ENCODE measurements at places on chromosomes 16 and 17.
A peak's percentile ranks its signal among the peaks of the same experiment; 100 is the strongest.

DNA sequence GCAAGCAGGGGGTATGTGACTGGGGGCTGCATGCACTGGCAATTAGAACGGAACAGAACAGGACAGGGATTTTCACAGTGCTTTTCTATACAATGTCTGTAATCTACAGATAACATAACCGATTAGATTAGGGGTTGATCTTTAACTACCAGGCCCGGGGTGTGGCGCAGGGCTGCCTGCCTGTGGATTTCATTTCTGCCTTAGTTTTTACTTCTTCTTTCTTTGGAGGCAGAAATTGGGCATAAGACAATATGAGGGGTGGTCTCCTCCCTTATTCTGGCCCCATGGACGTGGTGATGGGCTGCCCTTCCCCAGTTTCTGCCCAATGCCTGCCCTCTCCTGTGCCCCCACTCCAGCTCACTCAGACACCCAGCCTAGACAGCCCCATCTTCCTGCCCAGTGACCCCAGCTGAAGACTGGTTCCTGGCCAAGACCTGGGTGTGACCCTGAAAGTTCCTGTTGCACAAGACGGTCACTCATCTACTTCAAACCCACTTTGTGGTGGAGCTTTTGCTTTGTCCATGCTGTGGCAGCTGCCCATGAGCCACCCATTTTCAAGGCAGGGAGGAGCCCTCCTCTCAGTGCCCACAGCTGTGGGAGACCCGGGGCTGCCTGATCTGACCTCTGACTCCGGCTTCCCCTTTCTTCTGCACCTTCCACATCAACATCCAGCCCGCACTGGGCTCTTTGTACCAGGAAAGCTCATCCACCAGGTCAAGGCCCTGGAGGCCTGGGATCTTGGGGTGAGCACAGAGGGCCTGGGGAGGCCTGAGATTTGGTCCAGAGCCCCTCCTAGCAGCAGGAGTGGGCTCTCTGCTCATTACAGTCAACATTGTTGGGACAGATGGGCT lies 18.6 kb downstream of the ALOX12B start:
- DNase-seq, result no peak

- peak; percentile 28 for DNase-seq
Observed at GRCh38 chr17:62628831-62629555, 1.5 kb downstream of the MRC2 start.

- no peak for DNase-seq
Observed at GRCh38 chr16:29835926-29836325, 15.7 kb downstream of the MVP start.

DNA sequence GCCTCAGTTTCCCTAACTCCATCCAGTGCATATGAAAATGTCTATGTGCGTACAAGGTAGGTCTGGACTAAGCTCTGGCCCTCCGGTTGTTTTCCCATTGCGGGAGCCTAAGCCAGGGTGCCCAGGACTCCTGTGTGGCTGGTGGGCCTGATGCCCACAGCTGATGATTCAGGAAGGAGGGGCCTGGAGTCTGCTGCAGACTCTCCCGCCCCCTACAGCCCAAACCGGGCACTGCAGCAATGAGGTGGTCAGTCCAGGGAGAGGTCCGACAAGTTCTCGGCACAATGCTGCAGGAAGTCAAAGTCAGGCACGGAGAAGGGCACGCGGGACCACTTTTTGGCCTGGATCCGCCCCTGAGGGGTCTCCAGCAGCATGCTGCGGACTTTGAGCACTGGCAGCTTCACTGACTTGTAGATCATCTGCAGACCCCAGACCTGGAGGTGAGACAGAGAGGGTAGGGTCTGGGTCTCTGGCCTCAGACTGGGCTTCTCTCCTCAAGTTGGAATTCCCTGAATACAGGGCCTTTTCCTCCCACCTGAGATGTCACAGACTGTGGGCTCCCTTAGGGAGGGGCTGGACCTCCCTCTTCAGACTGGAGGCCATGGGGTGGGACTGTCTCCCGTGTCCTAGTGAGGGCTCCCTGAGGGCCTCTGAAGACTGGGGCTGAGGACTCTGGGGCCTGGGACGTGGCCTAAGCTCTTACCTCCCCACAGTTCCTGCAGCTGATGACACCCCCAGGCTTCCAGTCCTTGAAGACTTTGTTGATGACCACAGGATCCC lies 3.4 kb upstream of the ZNF385C start:
- DNase-seq, result peak; percentile 47

GRCh38 chr16:85093705-85094104 lies 18.6 kb downstream of the CIBAR2 start:
- no peak for DNase-seq

DNA sequence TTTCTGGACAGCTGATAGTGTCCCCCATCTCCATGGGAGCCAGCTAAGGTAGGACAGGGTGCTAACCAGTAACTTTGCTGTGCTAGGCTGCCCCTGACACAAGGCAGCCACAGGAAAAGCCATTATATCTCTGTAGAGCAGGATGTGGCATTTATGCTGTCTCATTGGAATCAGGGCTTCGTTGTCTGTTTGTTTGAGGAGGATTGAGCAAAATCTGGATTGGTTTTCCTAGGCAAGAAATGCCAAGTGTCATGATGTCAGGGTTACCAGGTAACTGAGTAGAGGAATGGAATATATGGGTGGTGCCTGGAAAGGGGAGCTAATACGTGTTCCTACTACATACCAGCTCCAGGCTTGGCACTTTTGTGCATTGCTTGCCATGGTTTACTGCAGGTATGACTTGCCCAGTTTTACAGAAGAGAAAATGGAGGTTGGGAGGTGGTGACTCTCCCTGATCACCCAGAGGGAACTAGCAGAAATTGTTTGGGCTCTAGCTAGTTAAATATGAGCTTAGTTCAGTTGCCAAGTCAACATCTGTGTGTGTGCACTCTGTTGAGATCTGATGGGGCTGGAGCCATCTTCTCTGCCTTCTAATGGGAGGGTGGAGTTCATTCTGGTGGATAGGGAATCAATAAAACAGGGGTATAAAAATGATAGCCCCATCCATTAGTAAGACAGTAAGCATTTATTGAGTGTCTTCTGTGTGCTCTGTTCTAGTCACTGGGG lies 33.9 kb downstream of the GNAO1 start:
- no peak for DNase-seq

DNA sequence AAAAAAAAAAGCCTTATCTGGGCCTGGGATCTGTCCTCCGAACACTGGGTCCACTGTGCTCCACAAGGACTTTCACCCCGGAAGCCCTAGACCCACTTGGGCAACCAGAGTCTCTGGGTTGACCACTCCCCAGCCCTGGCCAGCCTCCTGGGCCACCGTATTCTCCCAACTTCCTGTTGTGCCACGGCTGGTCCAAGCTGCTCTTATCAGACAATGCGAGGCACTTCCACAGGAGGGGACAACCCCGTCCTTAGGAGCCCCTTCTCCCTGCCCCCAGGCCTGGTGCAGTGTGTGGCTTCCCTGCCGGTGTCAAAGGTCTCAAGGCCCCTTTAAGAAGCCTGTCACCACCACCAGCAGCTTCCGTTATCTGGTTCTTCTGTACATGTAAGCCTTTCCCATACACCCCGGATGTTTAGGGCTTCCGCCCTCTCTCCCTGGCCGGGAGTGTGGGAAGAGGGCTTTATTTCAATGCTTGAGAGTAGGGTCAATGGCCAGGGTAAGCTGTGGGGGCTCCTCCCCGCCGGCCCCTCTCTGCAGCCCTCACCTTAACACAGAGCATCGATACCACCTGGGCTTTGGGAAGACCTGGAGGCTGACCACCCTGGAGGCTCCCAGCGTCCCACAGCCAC lies 313.0 kb downstream of the SEC14L1 start:
- DNase-seq, result no peak

GRCh38 chr16:47197536-47198179 lies 53.9 kb upstream of the NETO2 start:
- no peak for DNase-seq
